ENCODE measurements at places on chromosomes 16 and 17.

- DNase-seq: no peak
Observed at GRCh38 chr17:36611345-36612072, 10.1 kb downstream of the MRM1 start.

- DNase-seq: no peak
Observed at GRCh38 chr16:8934601-8935000, 29.1 kb downstream of the USP7 start.

DNA sequence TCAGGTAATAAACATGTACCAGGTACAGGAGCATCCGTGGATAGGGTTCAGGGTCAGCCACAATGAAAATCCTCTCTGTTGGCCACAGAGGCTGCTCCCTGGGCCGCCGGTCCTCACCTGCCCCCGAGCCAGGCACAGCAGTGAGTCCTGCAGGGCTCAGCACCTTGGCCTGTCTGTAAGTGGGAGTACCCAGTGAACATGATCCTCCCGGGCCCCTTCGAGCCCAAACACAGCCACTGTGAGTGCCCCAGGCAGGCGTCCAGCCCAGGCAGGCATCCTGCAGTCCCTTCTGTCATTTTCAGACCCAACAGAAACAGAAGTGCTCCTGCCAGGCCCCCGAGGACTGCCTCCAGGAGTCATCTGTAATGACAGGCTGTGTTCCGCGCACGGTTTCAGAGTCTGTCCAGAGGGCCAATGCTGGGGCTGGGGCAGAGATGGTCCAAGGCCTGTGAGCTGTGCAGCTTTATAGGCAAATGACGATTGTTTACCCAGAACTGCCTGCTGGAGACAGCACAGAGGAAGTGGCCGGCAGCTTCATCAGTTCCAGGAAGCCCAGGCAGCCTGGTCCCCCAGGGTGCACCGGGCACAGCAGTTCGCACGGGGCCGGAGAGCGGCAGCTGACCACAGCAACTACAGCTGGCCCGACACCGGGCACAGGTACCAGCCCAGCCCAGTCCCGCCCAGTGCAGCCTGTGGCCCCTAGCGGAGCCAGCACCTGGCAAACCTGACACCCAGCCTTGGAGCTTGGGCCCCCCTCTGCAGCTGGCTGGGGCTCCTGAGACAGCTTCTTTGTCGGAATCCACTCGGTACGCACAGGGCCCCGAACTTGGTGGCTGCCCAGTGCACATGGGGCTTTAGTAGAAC is 13.2 kb downstream of the SLC7A5 start:
- DNase-seq: no peak

DNA sequence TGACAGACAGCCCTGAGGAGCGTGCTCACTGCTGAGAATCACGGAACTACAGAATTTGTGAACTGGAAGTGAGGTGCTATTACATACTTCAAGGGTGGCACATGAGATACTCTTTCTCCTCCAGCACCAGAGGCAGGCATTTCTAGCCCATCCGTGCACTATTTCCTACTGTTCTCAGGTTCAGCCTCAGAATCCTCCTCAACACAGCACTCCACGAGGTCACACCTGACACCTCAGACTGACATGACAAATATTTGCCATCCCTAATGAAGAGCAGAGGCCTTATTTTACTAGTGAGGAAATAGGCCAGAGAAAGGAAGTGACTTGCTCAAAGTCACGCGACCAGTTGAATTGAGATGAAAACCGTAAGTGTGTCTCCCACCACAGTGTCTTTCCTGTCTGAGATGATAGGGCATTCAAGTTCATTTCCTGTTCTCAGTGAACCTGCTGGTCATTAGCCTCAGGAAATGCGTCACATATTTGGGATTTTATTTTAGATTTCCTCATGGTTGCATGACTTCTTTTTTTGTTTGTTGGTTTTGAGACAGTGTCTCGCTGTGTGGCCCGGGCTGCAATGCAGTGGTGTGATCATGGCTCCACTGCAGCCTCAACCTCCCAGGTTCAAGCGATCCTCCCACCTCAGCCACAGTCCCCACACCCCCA is 23.6 kb downstream of the SEZ6 start:
- no peak for DNase-seq

GRCh38 chr17:76911299-76912017 is 43.3 kb downstream of the MGAT5B start:
- no peak for DNase-seq

GRCh38 chr17:72682605-72683004 is 409.9 kb downstream of the SLC39A11 start:
- DNase-seq: no peak

DNA sequence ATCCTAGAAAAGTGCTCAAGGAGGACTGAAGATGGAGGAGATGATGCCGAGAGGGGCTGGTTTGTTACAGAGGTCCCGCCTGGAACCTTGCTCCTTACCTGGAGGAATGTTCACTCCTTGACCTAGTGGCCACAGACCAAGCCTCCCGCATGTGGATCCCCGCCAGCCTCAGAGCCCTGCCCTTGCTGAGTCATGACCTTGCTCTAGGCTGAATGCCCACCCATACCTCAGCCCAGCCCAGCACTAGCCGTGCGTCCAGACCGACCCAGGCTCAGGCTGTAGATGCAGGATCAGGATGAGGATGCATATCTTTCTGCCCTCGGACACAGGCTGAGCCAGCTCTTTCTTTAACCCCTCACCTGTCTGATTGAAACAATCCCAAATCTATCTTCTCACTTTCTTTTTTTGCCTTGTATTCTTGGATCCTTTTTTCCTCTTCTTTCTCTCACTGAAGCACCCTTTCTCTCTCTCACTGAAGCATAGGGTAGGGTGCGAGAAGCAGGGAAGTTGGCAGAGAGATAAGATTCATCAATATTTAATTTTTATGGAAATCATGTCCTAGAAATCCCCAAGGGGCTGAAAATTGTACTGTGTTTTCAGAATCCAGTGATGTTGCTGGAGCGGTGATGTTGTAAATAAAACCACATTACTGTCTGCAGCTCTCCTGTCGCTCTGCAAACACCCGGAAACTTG is 34.9 kb downstream of the WSCD1 start:
- DNase-seq: no peak

GRCh38 chr16:23434380-23434779 is 18.6 kb downstream of the COG7 start:
- peak; percentile 45 for DNase-seq

- DNase-seq: no peak
Observed at GRCh38 chr16:88491560-88492310, 38.7 kb downstream of the ZFPM1 start.

GRCh38 chr17:30275911-30276310 is 15.8 kb downstream of the BLMH start:
- no peak for DNase-seq

DNA sequence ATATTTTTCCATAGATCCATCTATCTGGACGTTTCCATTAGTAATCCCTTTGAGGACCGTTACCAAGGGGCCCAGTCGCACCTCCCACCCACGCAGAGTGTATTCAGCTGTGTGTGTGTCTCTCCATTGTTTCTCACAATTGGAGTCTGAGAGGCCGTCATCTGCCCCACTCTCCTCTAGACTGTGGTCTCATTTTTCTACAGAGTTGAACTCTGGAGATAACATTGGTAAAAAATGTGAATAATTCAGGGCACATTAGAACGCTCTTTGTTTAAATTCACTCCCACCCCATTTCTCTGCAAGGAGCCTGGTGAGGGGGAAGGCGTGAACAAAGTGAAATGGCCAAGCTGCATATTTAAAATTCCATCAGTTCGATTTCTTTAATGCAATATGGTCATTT is 333.1 kb upstream of the MAF start:
- DNase-seq: no peak

Data from urinary bladder (tissue), 4 donors.